Renal pelvis (tissue), 12 donors: ENCODE measurements at places on chromosomes 11 and 22. TPM values are rescaled to one million over a fixed set of nuclear protein-coding genes. Genes with fewer than 3 reads are reported as not detected.

The OR9Q1 gene
- polyA plus RNA-seq: not detected

The KRTAP5-11 gene
- polyA plus RNA-seq: 0.83 TPM

The GGTLC3 gene
- not detected for polyA plus RNA-seq

The OR2AG2 gene
- polyA plus RNA-seq: 0.07 TPM

The VPS51 gene
- 154 TPM for polyA plus RNA-seq

The OR5AN1 gene
- not detected for polyA plus RNA-seq

The C11orf16 gene
- polyA plus RNA-seq: 1.7 TPM

The H19 gene
- 1,758 TPM for polyA plus RNA-seq

The OR8G5 gene
- polyA plus RNA-seq: not detected

DNA sequence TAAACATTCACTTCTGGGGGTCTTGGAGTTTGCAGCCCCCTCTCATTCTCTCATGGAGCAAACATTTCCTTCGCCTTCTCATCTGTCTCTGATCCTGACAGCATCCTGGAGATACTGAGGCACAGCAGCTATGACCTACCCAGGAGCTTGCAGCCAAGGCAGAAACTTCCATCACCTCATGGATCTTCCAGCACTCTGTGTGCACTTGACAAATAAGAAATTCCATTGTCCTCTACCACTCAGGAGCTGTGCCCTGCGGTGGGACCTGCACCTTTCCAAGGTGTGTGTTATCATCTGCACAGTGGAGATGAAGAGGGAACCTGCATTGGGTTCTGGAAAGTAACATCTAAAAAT lies 49.1 kb downstream of the GGTLC2 start:
- DNase-seq: no peak

- DNase-seq: peak; percentile 83
Measured at GRCh38 chr11:33802194-33802950, 28.1 kb upstream of the FBXO3 start.

DNA sequence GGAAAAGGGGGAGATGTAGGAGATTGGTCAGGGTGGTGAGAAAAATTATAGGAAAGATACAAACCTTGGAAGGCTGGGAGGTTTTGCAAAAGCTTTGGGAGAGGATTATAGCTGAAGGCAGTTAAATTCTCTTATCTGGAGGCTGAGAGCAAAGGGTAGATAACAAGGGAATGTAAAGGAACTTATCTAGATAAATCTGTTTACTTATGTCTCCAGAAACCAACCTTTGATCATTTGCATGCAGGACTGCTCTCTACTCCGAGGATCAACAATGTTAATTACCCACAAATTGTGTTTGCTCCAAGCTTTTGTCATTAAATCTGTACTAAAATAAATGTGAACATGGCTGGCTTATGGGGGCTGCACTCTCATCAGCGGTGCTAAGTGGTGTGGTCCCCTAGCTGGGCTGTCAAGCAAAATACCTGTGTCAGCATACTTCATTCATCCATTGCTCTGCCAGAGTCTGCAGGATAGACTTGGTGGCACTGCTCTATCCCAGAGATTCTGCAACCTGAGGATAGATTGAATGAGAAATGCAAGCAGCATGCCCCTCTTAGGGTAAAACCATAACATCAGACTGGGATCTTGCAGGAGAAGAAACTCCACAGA lies 1599.2 kb upstream of the TENM4 start:
- no peak for DNase-seq

GRCh38 chr11:129584316-129584715 lies 208.7 kb downstream of the BARX2 start:
- DNase-seq: no peak

GRCh38 chr11:72317982-72318381 lies 74.0 kb upstream of the PHOX2A start:
- no peak for DNase-seq

DNA sequence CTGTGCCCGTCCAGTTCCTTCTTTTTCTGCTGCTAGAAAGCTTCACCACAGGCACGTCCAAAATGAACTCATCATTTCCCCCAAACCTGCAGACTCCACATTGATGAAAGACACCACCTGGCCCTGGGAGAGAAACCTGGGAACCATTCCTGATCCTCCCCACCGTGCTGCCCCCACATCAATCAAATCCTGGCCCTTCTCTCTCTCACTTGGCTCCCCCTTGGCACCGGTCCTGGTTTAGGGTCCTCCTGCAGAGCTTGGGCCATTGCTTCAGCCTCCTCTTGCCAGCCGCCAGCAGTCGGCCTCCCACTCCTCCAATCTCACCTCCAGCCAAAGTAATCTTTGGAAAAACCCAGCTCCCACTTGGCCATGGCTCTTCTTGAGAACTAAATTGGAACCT lies 38.5 kb downstream of the RIBC2 start:
- no peak for DNase-seq

DNA sequence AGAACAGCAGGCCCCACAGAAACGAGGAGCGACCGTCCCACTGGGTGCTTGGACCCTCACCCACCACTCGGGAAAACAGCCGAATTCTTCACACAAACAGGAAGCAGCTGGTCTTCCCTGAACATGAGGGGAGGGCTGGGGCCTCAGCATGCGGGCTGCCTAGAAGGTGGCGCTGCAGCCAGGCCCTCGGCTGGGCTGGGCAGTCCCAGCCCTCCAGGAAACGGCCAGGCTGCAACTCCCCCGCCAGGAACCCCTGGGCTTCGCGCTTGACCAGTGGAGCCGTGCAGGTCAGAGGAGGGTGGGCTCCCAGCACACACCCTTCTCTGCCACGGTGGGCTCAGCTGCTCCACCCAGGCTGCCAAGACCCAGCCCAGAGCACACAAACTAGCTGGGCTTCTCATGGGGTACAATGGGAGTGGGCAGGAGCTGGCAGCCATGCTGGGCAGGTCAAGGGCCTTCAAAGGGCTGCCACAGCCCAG lies 29.6 kb downstream of the IGF2 start:
- DNase-seq: no peak

DNA sequence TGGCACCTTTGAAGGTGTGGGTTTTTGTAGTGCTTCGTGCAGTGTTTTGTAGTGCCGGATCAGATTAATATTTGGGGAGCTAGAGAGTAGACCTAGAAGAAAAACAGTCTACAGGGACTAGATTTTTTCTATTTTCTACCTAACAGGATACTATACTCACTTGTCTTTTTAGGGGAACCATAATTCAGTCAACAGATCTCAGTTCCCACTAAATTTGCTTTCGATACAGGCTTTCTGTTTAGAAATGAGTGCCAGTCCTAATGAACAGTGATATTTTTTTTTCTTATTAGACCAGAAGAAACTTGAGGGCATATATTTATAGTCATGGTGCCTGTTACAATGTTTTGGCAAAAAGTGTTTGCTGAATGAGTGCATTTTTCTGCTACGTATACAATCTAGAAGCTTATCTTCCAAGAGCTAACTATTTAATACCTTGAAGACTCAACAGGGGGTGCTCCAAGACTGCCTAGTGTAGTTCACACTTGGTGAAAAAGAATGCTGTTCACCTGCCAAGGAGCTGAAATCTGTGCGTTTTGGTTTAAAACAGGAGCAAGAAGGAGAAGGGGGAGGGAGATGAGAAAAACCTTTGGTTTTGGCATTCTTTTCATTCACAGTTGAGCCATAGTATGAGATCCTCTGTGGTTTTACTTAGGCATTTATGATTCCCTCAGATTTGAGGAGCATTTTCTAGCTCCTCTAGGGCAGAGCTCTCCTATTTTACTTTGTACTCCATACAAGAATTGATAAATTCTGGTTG lies 44.9 kb upstream of the VSTM5 start:
- DNase-seq: peak; percentile 49

GRCh38 chr11:15830741-15831428 lies 525.5 kb downstream of the SOX6 start:
- no peak for DNase-seq

GRCh38 chr11:98495016-98495415 lies 525.7 kb upstream of the CNTN5 start:
- DNase-seq: no peak

- no peak for DNase-seq
Measured at GRCh38 chr11:75627906-75628668, 40.8 kb downstream of the MAP6 start.
